ENCODE measurements at places on chromosomes 16 and 17.

DNA sequence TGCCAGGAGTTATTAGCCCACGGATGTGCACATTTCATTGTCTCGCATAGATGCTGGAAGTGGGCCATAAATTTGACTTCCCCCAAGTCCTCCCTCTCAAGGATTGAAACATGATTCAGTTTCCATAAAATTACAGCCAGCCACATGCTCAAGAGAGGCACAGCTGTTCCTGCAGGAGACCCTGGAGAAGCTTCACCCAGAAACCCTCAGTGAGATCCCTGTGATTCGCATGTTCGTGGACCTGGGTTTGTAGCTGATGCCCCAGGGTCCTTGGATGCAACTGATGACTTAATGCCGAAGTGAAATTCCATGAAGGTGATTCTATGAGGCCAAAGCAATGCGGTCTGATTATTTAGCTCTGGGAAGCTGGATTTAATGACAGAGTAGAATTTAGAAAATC is 24.7 kb upstream of the AQP8 start:
- DNase-seq, result no peak

DNA sequence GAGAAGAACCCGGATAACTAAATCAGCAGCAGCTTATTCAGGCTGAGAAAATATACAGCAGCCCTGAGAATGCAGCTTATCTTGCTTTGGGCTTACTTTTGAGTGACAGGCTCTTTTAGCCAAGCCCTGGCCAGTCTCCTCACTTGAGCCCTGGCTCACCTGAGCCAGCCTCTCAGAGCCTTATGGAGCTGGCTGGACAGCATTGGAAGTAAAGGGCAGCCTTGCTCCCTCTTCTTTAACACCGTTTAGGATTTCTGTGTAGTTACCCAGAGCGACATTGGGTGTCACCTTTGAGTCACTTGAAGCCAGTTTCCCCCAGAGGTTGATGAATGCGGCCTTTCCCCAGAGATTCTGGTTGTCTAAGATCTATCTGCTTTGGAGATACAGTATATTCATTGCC is 7.7 kb upstream of the NPIPB2 start:
- DNase-seq, result no peak

DNA sequence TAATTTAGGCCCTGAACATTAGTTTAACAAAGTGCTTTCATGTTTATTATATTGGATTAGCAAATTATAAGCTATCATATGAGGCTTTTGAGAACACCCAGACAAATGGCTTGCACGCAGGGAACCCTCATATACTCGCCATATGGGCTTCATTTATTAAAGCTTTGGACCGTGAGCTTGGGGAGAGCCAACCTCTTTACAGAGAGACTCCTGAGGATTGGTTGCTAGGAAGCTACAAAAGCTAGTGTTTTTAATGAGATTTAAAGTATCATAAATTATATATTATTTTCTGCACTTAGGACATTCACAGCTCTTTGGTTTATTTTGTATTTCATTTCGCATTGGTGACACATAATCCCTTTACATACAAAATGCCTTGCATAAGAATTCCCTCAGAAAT is 193.8 kb upstream of the TOX3 start:
- DNase-seq, result no peak

DNA sequence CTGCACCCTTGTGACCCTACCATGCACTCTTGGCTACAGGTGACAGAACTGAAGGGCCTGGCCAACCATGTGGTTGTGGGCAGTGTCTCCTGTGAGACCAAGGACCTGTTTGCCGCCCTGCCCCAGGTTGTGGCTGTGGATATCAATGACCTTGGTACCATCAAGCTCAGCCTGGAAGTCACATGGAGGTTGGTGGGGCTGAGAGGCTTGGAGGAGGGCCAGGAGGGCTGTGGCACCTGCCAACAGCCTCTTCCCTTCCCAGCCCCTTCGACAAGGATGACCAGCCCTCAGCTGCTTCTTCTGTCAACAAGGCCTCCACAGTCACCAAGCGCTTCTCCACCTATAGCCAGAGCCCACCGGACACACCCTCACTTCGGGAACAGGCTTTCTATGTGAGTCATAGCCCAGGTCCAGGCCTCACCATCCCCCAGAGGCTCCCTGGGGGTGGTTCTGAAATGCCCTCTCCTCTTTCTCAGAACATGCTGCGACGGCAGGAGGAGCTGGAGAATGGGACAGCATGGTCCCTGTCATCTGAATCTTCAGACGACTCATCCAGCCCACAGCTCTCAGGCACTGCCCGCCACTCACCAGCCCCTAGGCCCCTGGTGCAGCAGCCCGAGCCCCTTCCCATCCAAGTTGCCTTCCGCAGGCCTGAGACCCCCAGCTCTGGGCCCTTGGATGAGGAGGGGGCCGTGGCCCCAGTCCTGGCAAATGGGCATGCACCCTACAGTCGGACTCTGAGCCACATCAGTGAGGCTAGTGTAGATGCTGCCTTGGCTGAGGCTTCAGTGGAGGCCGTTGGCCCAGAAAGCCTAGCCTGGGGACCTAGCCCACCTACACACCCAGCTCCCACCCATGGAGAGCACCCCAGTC is 13.0 kb downstream of the RIPOR1 start:
- DNase-seq, result no peak

GRCh38 chr17:58960068-58960467 is 146.6 kb downstream of the TRIM37 start:
- DNase-seq, result no peak

- DNase-seq, result no peak
These were observed 2.5 kb downstream of the SSH2 start for GRCh38 chr17:29927546-29927945.

DNA sequence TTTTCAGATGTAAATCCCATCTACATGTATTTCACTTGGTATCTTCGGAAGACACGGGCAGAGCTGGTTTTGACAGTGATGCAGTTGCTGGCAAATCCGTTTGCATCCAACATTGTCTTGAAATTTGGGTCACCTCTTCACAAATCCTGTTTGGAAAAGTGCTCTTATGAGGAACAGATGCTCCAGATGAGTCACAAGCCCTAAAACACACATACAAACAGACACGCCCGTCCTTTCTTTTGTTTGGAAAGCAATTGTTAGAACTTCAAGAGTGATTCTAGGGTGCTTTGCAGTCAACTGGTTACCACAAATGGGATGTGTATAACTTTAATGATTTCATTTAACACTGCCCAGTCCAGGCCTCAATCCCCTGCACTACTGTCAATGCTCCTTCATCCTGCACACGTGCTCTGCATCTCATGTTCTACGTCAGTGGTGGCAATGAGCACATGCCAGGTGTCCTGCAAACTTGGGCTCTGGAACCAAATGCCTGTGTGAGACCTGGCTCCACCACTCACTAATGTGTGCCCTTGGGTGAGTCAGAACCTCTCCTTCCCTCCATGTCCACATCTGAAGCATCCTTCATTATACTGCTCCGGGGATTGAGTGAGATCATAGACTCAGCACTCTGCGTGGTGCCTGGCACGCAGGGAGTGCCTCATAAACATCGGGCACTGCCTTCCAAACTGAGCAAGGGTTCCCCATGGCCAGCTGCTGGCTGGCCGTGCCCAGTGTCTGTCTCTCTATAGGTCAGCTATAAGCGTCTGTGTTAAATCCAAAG is 19.3 kb upstream of the FOXF1 start:
- no peak for DNase-seq

- no peak for DNase-seq
These were observed 52.2 kb upstream of the STH start for GRCh38 chr17:45946841-45947256.

DNA sequence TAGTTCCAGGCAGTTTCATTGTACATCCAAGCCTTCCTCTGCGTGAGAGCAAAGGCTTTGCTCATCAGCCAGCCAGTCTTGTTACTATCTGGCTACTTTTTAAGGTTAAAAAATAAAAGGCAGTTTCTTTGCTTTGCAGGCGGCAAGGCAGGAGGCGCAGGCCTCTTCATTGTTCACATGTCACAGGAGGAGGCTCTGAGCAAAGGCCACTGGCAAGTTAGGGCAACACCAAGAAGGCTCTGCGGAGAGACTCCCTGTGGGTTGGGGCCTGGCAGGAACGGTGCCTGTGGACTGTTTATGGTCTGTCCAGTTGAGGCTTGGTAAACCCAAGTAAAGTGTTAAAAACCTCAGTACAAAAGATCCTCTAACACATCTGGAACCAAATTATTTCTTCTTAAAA is 3.9 kb upstream of the NT5C start:
- DNase-seq, result no peak

Data from NCI-H2081 treated with DMSO at 0.1 percent for 48 hours (cell line).